NCI-H510A treated with DMSO at 0.1 percent for 48 hours (cell line): ENCODE measurements at places on chromosomes 11 and 22.

- DNase-seq, result no peak
Measured at GRCh38 chr11:45025716-45026492, 75.2 kb upstream of the TP53I11 start.

DNA sequence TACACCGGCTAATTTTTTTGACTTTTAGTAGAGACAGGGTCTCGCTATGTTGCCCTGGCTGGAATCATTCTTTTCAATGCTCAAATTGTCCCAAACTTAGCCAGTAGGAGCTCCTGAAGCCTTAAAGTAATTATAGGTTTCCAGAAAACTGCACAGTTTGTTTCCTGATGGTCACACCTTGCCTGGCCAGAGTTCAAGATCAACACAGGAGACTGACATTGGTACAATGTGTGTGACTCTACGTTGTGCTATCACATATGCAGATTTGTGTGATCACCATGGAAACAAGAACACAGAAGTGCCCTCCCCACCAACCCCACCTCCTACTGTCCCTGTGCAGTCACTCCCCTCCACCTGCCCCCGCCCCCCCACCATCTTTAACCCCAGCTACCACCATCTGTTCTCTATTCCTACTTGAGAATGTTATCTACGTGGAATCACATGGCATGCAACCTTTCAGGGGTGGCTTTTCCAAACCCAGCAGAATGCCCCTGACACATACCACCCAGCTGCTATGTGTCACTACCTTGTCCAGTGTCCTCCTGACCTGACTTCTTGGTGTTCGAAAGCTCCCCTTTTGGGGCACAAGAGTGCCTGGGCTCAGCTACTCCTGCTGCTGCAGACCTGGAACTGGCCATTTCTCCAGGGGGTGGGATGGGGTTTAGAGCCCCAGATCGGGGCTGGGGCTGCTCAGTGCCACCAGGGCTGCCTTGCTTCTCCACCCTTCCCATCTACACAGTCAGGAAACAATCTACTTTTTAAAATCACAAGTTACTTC, 6.1 kb upstream of the NAP1L4 start:
- DNase-seq, result no peak

DNA sequence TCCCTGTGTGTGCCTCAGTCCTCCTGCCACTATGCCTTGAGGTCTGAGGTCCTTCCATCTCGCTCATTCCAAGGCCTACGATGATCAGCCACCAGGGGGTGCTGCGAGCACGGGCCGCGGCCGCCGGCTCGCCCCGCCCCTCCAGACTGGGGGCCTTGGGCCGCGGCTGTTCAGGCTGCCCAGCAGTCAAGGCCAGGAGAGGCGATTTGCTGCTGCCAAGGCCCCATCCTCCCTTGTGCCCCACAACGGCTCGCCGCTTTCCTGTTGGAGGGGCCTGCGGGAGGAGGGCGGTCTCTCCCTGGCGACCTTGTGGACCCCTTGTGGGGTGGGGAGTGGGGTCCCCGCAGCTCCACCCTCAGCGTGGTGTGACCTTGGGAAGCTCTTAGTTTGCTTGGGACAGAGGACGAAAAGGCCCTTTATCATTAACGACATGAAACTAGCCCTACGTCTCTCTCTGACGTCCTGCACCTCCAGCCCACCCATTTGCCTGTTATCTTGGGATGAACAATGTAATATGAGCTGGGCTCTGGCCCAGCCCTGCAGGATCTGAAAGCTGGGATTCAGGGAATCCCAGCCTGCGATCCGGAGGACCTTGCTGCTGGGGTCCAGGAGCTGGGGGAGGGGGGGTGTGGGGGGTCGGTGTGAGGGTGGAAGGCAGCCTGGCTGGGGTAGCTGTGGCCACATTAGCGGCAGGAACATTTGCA, 5.3 kb upstream of the GALR3 start:
- DNase-seq, result peak; percentile 73

DNA sequence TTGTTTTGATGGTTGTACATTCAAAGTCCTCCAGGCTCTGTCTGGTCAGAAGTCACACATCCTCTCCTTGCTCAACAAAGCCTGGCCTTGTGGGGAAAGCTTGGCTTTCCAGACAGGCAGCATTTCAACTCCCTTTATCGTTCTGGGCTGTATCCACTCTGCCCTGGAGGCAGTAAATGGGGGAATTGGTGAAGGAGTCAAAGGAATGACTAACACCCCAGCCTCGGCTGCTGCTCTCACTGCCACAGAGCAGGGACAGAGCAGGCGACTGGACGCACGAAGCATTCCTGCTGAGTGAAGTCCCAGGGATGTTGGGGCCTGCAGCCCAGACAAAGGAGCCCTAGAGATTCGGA, 52.8 kb downstream of the WNT11 start:
- DNase-seq, result no peak

DNA sequence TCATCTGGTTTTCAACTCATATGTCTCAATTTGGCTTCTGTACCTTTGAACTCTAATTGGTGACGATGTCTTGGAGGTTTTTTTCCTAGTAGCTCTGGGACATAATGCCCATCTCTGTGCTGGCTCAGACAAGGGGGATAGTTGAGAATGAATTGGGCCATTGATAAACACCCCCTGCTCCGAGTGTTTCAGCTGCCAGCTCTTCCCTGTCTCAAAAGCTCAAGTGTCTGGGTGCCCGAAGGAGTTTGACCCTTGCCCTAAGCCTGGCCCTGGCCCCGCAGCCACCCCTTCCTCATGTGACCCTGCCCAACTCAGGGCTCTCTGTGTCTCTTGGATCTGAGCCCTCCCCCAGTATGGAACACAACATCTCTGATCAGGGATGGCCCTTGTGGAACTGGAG, 3.0 kb downstream of the INSC start:
- no peak for DNase-seq

GRCh38 chr22:35842954-35843353, 125.3 kb downstream of the APOL5 start:
- DNase-seq, result peak; percentile 33

- no peak for DNase-seq
Measured at GRCh38 chr11:26632691-26633159, 60.7 kb upstream of the MUC15 start.
